ENCODE measurements at places on chromosomes 3 and 15.

GRCh38 chr3:49161808-49162530 is 4.2 kb downstream of the CCDC71 start:
- no peak overlapping the region for H3K27ac ChIP-seq
- H3K27me3 ChIP-seq: no peaks in the 10 kb centered on the region
- H3K4me3 ChIP-seq: no peak overlapping the region
- peaks cover 12% of the 10 kb centered on the region for H3K36me3 ChIP-seq
- peak; percentile 23 for DNase-seq

GRCh38 chr3:193499136-193499770 is 55.4 kb downstream of the ATP13A4 start:
- H3K27ac ChIP-seq: no peak overlapping the region
- H3K4me3 ChIP-seq: no peak overlapping the region
- no peaks in the 10 kb centered on the region for H3K4me1 ChIP-seq
- DNase-seq: no peak

DNA sequence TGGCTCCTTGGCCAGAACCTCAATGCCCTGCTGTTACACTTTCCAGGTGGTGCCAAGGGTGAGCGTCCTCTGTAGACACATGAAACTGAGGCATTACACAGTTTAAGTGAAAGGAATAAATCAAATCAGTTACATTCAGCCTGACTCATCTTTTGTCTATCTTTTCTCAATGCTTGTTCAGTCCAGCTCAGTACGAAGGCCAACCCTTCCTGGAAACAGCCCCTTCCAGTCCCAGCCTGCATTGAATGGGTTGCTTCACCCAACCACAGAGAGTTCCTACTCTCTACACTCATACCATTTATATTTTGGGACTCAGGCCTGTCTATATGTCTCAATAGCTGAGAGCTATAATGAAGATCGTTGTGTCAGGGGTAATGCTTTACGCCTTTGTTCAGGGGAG is 363.6 kb downstream of the RORA start:
- no peak overlapping the region for H3K27ac ChIP-seq
- no peak overlapping the region for H3K4me3 ChIP-seq
- DNase-seq: no peak
- H3K4me1 ChIP-seq: no peaks in the 10 kb centered on the region

DNA sequence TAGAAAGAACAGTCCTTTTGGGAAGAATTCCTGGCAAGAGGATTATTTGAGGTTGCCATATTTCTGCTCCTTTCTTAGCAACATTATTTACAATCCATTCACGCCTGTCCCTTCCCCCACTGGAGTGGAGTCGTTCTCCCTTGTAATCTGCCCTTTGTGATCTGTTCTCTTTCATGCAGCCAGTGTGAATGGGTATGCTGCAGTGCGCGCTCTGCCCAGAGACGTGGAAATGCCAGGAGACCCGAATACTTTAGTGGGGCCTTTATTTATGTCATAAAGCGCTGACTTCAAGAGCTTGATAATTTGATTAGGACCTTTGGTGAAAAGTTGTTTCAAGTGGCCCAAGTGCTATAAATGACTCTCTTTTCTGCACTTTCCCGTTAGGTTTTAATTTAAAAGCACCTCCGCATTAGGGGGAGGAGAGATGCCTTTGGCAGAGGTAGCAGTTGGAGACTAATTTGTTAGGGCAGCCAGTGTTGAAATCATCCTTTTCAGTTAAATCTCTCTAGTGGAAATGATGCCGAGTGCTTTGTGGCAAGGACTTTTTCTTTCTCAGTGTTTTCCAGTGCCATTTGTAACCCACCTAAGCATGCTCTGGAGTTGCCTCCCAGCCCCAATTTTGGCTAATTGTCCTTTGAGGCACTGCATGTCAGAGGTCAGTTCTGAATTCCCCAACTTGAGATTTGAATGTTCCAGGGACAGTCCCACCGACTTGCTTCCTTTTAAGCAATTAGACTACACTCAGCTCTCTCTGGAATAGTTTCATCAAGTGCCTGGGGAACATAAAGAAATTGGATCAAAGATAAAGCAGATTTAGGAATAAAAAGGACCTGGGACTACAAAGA is 52.4 kb downstream of the PSMD6 start:
- no peak overlapping the region for H3K4me3 ChIP-seq
- H3K4me1 ChIP-seq: peaks cover 50% of the 10 kb centered on the region
- H3K27me3 ChIP-seq: no peaks in the 10 kb centered on the region
- no peak for DNase-seq

DNA sequence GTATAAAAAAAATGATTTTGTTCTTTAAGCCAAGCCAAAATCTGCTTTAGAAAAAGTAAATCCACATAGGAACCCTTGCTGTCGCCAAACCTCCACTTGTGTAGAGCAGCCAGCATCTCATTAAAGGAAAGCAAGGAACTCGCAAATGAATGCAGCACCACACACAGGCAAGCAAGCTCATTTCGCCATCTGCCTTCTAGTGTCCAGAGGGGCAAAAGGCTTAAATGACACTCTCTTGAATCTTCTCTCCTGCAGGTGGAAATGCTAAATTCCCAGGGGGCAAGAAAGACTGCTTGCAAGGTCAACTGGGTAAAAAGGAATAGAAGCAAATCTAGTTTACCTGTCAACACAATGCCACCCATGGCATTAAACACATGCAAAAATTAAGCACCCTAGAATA is 2.4 kb downstream of the MB21D2 start:
- H3K4me1 ChIP-seq: peaks cover 3% of the 10 kb centered on the region
- H3K36me3 ChIP-seq: no peaks in the 10 kb centered on the region
- peaks cover 57% of the 10 kb centered on the region for H3K27me3 ChIP-seq
- no peak overlapping the region for H3K27ac ChIP-seq
- H3K4me3 ChIP-seq: no peak overlapping the region
- DNase-seq: peak; percentile 35

- no peak for DNase-seq
- no peak overlapping the region for H3K27ac ChIP-seq
- H3K36me3 ChIP-seq: peaks cover 21% of the 10 kb centered on the region
- H3K4me3 ChIP-seq: no peak overlapping the region
- H3K27me3 ChIP-seq: no peaks in the 10 kb centered on the region
- no peaks in the 10 kb centered on the region for H3K4me1 ChIP-seq
These were observed 104.1 kb downstream of the DUT start for GRCh38 chr15:48435321-48435720.

- peak; percentile 58 for DNase-seq
- no peaks in the 10 kb centered on the region for H3K27me3 ChIP-seq
- H3K36me3 ChIP-seq: no peaks in the 10 kb centered on the region
- no peak overlapping the region for H3K27ac ChIP-seq
- H3K4me3 ChIP-seq: no peak overlapping the region
- H3K4me1 ChIP-seq: peaks cover 15% of the 10 kb centered on the region
These were observed 81.8 kb downstream of the WWTR1 start for GRCh38 chr3:149575961-149576564.

DNA sequence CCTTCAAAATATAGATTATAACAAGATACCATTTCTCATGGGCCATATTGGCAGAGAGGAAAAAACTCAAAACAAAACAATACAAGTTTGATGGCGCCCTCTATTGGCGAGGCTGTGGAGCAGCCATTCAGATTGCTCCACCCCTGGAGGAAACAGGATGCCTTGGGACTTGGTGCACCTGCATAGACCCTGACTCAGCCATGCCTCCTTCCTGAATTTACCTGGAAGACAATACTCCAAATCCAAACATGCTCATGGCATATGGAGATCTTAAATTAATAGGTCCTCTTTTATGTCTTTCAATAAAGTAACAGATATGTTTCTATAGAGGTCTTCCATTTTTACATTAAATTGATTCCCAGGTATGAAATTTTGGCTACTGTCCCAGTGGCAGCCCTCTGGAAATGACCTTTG is 90.0 kb downstream of the APBA2 start:
- H3K4me1 ChIP-seq: no peaks in the 10 kb centered on the region
- H3K36me3 ChIP-seq: no peaks in the 10 kb centered on the region
- no peak overlapping the region for H3K4me3 ChIP-seq
- H3K27ac ChIP-seq: no peak overlapping the region

- DNase-seq: no peak
- H3K27me3 ChIP-seq: no peaks in the 10 kb centered on the region
- H3K4me3 ChIP-seq: no peak overlapping the region
- no peaks in the 10 kb centered on the region for H3K4me1 ChIP-seq
- peak overlapping the region; percentile 29 for H3K27ac ChIP-seq
These were observed 70.1 kb downstream of the UQCC5 start for GRCh38 chr3:52606373-52607085.

All from common myeloid progenitor, CD34-positive (primary cell).